ENCODE measurements at places on chromosomes 13 and 19.
A peak's percentile ranks its signal among the peaks of the same experiment; 100 is the strongest.

DNA sequence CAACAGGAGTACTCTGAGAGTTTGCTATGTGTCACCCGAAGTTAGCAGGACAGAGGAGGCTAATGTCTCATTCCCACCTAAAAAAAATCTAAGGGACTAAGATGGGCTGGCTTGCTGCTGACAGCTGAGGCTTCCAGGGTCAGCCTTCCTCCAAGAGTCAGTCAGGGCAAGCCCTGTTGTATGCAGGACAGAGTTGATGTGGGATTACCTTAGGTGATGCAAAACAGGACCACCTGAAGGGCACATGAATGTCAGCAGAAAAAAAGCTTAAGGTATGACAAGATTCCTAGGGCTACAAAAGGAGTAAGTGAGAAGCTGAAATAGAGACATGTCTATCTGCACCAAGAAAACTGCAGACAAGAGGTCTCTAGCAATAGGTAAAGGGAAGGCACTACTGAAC lies 151.5 kb downstream of the NHLRC3 start:
- DNase-seq, result no peak

- no peak for DNase-seq
Observed at GRCh38 chr19:17114414-17114831, 38.8 kb downstream of the MYO9B start.

- no peak for DNase-seq
Observed at GRCh38 chr19:42323852-42324654, 1.4 kb upstream of the MEGF8 start.

- no peak for DNase-seq
Observed at GRCh38 chr13:108227651-108228272, 9.6 kb downstream of the ABHD13 start.

DNA sequence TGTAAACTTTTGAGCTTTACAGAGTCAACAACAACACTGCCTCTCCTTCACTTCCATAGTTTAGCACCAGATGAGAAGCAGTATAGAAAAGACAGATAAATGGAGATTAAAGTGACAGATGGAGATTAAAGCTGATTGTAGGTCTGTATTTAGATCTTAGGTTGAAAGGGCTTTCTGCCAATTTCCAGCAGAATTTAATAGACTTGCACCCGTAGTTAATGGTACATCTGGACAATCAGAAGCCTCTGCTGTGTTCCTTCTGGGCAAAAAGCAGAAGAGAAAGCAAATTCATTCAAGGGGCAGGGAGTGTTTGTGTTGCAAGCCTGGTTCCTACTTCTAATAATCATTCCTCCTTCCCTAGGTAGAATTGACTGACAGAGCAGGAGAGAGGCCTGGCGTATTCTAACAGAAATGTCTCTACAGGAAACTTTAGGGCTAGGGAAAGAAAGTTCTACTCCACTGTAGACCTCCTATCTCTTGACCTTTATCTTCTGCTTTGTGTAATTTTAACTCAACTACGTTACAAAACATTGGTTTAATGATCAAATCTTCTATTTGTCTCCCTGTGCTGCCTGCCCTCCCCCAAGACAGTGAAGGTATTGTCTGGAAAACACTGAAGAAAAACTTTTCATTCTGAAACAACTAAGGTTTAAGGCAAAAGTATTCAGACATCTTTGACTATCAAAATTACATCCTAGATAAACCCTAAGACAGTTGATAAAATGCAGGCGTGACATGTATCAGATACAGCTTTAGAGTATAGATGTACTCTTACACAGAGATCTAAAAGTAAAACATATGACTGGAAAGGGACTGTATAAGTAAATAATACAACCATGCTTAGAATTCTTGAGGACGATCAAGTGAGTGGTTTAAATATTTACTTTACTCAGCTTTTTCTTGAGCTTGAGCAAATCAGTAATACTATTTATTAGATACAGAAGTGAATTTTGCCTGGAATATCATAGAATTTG lies 44.4 kb downstream of the GPC6 start:
- DNase-seq, result no peak

- no peak for DNase-seq
Observed at GRCh38 chr19:40799558-40800338, 757 bp downstream of the EGLN2 start.

DNA sequence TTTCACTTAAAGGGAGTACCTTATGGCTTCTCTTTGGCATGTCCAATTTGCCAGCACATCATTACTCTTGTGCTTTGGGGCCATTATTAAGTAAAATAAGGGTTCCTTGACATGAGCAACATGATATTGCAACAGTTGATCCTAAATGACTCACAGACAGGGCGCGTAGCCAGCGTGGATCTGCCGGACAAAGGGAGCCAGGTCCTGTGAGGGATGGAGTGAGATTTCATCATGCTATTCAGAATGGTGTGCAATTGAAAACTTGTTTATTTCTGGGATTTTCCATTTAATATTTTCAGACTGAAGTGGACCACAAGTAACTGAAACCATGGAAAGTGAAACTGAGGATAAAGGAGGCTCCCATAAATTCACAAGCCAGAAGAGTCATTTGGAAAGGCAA lies 48.6 kb upstream of the WASF3 start:
- DNase-seq, result no peak

DNA sequence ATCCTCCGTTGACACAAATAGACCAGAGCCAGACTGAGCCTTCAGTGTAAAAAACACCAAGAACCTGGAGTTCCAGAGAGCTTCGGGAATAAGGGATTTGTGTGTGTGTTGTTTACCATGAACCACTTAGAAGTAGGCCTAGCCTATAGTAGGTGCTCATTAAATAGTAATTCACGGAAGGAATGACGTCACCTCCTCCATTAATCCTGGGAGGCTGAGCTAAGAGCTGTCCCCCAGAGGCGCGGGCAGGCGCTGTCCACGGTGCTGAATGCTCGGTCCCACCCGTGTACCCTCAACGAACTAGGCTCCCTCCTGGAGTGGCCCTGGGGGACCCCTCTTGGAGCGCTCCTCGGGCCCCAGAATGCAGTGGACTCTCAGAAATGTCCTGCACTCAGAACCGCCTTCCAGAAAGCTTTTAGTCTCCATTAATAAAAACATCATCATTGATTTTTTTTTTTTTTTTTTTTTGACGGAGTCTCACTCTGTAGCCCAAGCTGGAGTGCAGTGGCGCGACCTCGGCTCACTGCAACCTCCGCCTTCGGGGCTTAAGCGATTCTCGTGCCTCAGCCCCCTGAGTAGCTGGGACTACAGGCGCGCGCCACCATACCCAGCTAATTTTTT lies 6.5 kb downstream of the UNC13A start:
- peak; percentile 30 for DNase-seq

Data from activated CD8-positive, alpha-beta memory T cell treated with anti-CD3 and anti-CD28 coated beads for 48 hours (primary cell).